ENCODE measurements at places on chromosomes 3 and 15. TPM values are rescaled to one million over a fixed set of nuclear protein-coding genes. Genes with fewer than 3 reads are reported as not detected.

DPPA2 gene
- polyA plus RNA-seq: not detected

GNB4 gene
- 3.9 TPM for polyA plus RNA-seq

LRRC2 gene
- 3.4 TPM for polyA plus RNA-seq

STRIT1 gene
- 1.8 TPM for polyA plus RNA-seq

PLA2G4E gene
- not detected for polyA plus RNA-seq

DOCK3 gene
- 0.49 TPM for polyA plus RNA-seq

IGSF11 gene
- 6.7 TPM for polyA plus RNA-seq
